Activated naive CD4-positive, alpha-beta T cell treated with Interleukin-2 at 50 U/mL for 16 hours (primary cell): ENCODE measurements at places on chromosomes 16 and 17.

- no peak for DNase-seq
Measured at GRCh38 chr17:3688027-3688553, 7.9 kb downstream of the P2RX5 start.

- no peak for DNase-seq
Measured at GRCh38 chr16:56631832-56632155, 665 bp upstream of the MT1M start.

DNA sequence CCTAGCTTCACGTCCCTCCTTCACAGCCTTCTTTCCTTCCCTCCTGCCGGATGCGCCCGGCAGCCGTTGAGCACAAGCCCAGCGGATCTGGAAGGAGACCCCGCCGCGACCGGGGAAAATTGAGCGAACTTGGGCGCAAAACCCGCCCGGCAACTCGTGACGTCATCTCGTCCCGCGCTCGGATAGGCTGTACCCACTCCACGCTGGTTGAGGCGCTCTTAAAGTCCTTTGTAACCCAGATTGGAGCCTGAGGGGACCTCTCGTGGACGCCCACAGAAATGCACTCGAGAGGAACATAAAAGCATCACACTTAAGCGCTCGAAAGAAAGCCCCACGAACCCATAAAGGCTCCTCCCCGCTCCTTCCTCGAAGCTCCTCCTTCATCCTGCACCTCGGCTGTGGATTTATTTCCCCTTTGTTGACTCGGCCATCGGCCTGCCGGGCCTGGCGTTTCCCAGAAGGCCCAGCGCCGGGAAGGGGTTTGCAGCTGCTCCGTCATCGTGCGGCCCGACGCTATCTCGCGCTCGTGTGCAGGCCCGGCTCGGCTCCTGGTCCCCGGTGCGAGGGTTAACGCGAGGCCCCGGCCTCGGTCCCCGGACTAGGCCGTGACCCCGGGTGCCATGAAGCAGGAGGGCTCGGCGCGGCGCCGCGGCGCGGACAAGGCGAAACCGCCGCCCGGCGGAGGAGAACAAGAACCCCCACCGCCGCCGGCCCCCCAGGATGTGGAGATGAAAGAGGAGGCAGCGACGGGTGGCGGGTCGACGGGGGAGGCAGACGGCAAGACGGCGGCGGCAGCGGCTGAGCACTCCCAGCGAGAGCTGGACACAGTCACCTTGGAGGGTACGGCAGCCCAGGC, at the start of gene PSMD3:
Gene PSMD3, plus strand, starts transcription at position 457 of the 856 bp plus-strand sequence. Its CDS starts 164 bp downstream, at position 621.
- DNase-seq, result peak; percentile 98

DNA sequence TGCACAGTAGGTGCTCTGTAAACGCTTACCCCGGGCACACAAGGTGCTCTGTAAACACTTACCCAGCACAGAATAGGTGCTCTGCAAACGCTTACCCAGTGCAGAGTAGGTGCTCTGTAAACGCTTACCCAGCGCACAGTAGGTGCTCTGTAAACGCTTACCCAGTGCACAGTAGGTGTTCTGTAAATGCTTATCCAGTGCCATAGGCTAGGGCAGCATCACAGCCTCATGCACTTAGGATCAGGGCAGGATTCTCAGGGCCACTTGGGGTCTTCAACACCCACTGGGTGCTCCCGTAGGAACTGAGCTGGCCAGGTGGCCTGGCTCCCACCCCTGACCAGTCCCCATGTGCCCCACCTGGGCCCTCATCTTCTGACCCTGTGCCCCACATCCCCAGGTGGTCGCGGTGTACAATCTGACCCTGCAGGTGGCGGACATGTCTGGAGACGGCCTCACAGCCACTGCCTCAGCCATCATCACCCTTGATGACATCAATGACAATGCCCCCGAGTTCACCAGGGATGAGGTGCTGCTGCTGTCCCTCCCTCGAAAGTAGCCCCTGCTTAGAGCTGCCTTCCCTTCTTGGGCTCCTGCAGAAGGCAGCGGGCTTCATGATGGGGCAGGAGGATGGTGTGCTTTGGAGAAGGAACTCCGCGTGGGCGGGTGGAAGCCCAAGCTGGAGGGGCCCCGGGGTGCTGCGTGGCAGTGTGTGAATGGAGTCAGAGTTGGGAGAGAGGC, 13.1 kb downstream of the SLC22A31 start:
- DNase-seq, result peak; percentile 45

DNA sequence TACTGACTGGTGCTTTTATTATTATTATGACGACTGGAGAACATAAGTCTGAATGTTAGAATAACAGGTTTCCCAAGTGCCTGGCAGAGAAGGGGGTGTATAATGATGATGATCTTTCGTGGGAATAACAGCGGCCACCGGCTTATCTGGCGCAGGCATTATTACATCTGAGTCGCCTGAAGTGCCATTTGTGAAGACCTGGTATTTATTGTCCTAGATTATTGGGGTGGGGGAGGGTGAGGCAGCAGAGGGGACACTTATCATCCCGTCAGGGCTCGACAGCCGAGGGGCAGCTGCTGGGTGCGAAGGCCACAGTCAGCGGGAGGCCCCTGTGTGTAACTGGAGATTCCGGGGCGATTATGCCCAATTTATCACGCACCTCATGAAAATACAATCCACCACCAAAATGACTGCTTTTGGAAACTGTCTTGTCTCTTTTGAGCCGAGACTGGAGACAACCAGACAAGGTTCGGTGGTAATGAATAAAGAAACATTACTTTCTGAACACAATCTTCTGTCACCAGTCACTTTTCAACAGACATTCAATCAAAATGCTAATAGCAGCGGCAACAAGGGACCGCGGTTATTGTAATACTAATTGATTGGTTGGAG, 199.3 kb downstream of the CCDC182 start:
- DNase-seq, result no peak

DNA sequence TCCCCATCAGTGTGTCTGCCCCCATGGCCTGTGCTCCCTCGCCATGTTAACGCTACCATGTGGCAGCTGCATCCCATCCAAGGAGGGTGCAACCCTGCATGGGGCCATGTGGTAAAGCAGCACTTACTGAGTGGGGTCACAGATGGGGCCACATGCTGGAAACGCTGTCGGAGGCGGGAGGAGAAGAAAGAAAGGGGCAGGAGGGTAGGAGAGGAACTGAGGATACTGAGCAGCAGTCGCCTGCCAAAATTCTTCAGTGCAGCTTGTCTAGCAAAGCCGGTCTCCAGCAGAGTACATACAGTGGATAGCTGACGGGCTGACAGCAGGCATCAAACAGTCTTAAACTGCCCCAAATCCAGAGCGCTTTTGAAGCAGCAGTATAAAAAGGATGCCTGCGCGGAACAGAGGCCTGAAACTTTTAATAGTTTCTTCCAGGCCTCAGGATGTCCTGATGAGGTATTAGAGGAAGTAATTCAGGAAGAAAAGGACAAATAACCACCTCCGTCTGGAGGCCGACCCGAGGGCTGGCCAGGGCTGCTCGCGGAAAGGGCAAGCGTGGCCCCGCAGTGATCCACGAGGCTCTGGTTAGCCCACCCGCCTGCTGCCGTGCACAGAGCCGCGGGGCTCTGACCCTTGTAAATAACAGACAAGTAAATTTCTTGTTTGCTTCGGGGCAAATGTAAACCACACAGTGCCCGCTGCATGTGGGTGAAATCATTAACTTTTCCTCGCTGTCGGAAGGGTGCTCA, 149.0 kb downstream of the CCDC182 start:
- DNase-seq, result no peak

DNA sequence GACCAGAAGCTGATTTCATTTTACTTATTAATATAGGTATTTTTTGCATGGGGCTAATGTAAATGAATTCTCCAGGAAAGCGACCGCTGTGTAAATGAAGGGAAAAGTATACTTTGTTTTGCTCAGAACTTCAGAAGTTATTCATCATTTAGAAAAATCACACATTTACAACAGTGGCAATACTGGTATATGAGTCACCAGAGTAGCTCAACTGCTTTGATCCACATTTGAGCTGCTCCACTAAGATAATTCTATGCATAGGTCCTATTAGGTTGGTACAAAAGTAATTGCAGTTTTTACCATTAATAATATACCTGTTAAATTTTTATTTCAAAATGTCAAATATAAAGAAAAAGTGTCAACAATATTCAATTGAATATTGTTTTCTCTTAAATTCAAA, 22.9 kb upstream of the DYNLRB2 start:
- no peak for DNase-seq
